Activated CD4-positive, alpha-beta T cell treated with anti-CD3 and anti-CD28 coated beads, Interleukin-2, amount 10 ng/mL, durations not matched to agents 7 days and 5 days (primary cell): ENCODE measurements at places on chromosomes 3 and 15. TPM values are rescaled to one million over a fixed set of nuclear protein-coding genes. Genes with fewer than 3 reads are reported as not detected.
A peak's percentile ranks its signal among the peaks of the same experiment; 100 is the strongest.

GRCh38 chr3:42612928-42613327 lies 12.4 kb downstream of the NKTR start:
- no peaks in the 10 kb centered on the region for H3K27me3 ChIP-seq
- peaks cover 54% of the 10 kb centered on the region for H3K4me1 ChIP-seq
- peaks cover 27% of the 10 kb centered on the region for H3K36me3 ChIP-seq
- no peak overlapping the region for H3K4me3 ChIP-seq

DNA sequence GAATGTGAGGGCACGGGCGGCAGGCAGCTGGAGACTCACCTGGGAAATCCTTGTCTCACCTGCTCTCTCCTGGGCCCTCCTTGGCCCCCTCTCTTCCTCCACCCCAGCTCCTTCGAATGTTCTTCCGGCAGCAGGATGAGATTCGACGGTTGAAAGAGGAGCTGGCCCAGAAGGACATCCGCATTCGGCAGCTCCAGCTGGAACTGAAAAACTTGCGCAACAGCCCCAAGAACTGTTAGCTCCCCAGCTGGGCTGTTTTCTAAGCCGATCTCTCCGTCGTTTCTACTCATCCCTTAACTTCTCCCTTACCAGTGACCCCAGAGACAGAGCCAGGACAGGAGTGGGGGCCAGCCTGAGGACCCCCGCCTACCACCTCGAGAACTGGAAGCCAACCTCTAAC lies 95.0 kb downstream of the ANP32A start:
- H3K4me1 ChIP-seq = no peaks in the 10 kb centered on the region
- H3K36me3 ChIP-seq = no peaks in the 10 kb centered on the region
- no peak overlapping the region for H3K4me3 ChIP-seq
- no peak for DNase-seq

GRCh38 chr15:76979331-76979925 lies 15.5 kb upstream of the PSTPIP1 start:
- H3K36me3 ChIP-seq = peaks cover 3% of the 10 kb centered on the region
- H3K27ac ChIP-seq = no peak overlapping the region
- peaks cover 42% of the 10 kb centered on the region for H3K4me1 ChIP-seq
- H3K4me3 ChIP-seq = no peak overlapping the region
- DNase-seq = no peak

The CPB1 gene
- not detected for total RNA-seq

GRCh38 chr15:49864251-49864650 lies 243.4 kb downstream of the DTWD1 start:
- no peaks in the 10 kb centered on the region for H3K4me1 ChIP-seq
- peaks cover 4% of the 10 kb centered on the region for H3K27me3 ChIP-seq
- H3K36me3 ChIP-seq = no peaks in the 10 kb centered on the region
- DNase-seq = no peak

The TRPM1 gene
- not detected for total RNA-seq

The TM6SF1 gene
- total RNA-seq = 12.5 TPM

DNA sequence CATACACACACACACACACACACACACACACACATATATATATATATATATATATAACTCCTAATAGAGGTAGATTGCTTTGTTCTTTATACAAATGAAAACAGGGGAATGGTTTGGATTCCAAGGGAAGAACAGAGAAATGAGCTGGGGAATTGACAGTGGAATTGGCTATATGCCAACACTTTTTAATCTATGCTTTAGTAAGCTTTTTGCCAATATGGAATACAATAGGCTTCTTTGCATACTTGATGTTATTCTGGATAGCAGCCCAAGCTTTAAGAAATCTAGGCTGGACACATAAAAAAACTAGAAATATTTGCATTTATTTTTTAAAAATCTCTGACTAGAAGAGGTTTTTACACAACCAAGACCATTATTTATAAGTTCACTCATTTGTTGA lies 334.2 kb upstream of the MDFIC2 start:
- H3K36me3 ChIP-seq = no peaks in the 10 kb centered on the region
- no peak overlapping the region for H3K4me3 ChIP-seq
- H3K27me3 ChIP-seq = peaks cover 2% of the 10 kb centered on the region
- H3K27ac ChIP-seq = no peak overlapping the region
- no peaks in the 10 kb centered on the region for H3K4me1 ChIP-seq
- no peak for DNase-seq

The RTP1 gene
- not detected for total RNA-seq

The AAGAB gene
- total RNA-seq = 46.7 TPM

DNA sequence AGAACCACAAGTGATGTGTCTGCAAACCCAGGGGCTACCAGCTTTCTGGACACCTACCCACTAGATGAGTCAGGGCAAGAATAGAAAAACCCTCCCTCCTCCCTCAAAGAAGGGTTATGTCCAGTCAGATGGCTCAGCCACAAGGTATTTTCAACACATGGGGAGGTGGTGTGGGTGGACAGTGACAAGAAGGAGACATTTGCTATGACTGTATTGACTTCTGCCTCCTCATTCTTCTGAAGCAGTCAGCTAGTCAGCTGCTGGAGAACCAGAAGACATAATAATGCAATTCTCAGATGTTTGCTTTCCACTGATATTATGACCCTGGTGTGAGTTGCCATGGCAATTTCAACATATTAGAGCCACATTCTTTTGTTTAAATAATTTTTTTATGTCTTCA lies 66.7 kb upstream of the GOLGA8B start:
- H3K27me3 ChIP-seq = peaks cover 21% of the 10 kb centered on the region
- H3K36me3 ChIP-seq = no peaks in the 10 kb centered on the region
- DNase-seq = no peak
- no peak overlapping the region for H3K27ac ChIP-seq
- H3K4me3 ChIP-seq = no peak overlapping the region

The CKMT1B gene
- not detected for total RNA-seq

DNA sequence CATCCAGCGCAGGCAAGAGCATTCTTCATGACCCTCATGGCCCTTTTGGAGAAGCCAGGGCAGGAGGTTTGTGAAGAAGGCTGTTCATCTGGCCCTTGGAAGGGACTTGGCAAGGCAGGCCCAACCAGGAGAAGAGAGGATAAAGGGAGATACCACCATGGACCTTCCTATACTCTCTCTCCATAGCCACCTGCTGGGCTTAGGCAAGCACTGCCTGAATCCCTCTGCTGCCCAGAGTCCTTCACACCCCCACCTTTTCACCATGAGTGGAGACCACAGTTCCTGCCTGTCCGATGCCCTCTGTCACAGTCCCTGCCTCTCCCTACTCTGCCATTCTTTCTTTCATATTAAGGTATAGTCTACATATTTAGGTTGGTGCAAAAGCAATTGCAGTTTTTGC lies 10.6 kb upstream of the SFMBT1 start:
- H3K4me1 ChIP-seq = no peaks in the 10 kb centered on the region
- no peak for DNase-seq
- no peak overlapping the region for H3K27ac ChIP-seq
- no peak overlapping the region for H3K4me3 ChIP-seq
- peaks cover 6% of the 10 kb centered on the region for H3K27me3 ChIP-seq

- DNase-seq = peak; percentile 52
- peak overlapping the region; percentile 77 for H3K27ac ChIP-seq
- H3K27me3 ChIP-seq = no peaks in the 10 kb centered on the region
- H3K36me3 ChIP-seq = peaks cover 62% of the 10 kb centered on the region
These were observed 73.8 kb downstream of the MCTP2 start for GRCh38 chr15:94305133-94305532.

The PP2D1 gene
- not detected for total RNA-seq

DNA sequence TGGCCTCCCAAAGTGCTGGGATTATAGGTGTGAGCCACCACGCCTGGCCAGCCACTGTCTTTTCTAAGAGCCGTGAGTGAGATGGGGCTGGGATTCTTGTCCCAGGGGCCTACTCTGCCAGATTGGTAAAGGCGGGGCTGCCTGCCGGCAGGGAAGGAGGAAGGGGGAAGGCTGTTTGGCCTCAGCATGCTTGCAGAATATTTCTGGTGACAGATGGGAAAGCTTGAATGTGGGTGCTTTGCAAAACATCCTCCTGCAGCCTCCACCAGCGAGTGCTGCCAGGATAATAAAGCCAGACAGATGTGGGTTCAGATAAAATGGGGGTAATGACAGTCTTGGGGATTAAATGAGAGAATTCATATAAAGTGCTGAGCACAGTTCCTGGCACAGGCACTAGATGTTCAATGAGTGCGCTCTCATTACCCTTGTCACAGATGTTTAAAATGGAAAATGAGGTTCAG lies 19.8 kb upstream of the ACOX2 start:
- H3K27me3 ChIP-seq = peaks cover 10% of the 10 kb centered on the region
- no peak for DNase-seq
- H3K36me3 ChIP-seq = no peaks in the 10 kb centered on the region
- H3K4me3 ChIP-seq = no peak overlapping the region

DNA sequence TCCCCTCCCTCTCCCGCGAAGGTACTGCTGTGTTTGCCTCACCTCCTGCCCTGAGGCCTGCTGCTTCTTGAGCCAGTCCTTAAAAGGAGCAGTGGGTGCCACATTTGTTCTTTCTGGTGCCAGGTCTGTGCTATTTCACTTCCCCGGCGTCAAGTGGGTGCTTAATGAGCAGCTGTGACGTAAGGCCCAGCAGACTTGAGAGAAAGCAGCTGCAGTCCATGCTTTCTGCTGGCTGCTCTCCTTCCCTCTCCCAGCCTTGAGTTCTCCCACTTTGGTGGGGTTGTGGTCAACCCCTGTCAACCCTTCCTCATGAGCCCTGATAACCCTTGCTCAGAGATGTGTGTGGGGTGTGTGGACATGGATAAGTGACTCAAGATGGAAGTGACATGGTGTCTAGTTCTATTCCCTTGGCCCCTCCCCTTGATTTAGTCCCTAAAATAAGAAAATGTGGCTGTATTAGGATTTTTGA lies 6.9 kb downstream of the INAFM2 start:
- H3K36me3 ChIP-seq = peaks cover 2% of the 10 kb centered on the region

The CEMIP gene
- total RNA-seq = not detected

The MKRN3 gene
- total RNA-seq = 3.4 TPM

The SCAANT1 gene
- total RNA-seq = not detected

DNA sequence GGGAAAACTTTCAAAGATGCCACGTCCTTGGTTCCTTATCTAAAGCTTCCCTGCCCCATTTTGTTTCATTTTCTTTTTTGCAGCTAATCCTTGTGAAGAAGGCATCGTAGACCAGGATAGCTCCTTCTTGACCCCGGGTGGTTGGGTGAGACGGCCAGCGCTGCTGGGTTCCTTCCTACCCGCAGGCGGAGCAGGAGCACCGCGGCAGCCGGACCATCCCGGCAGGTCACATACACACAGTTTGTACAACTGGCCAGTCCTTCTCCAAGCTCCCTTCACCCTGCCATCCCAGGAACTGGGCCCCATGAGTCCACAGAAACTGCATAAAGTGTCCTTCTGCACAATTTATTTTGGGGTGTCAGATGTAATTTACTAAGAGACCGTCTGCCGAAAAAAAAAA lies 83.9 kb downstream of the MEGF11 start:
- H3K36me3 ChIP-seq = no peaks in the 10 kb centered on the region
- no peaks in the 10 kb centered on the region for H3K4me1 ChIP-seq
- peaks cover 4% of the 10 kb centered on the region for H3K27me3 ChIP-seq
- H3K27ac ChIP-seq = no peak overlapping the region

- DNase-seq = peak; percentile 82
- peaks cover 72% of the 10 kb centered on the region for H3K4me1 ChIP-seq
- no peaks in the 10 kb centered on the region for H3K27me3 ChIP-seq
- peak overlapping the region; percentile 92 for H3K27ac ChIP-seq
- peaks cover 23% of the 10 kb centered on the region for H3K36me3 ChIP-seq
These were observed 67.6 kb downstream of the FNDC3B start for GRCh38 chr3:172106989-172107388.

DNA sequence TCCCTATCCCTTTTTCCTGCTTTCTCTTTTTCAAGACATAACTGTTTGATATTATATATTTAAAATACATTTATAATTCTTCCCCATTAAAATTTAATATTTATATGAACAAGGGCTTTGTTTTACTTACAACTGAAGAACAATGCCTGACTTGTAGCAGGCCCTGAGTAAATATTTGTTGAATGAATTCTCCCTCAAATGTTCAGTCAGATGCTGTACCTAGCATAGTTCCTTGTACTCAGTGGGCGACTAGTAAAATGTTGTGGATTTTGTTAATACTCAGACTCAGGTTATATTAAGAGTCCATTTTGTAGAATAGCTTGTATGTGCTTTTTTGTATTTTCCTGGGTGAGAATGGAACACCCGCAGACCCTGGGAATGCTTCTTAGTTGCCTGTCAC lies 69.1 kb downstream of the SEC22A start:
- DNase-seq = no peak
- H3K36me3 ChIP-seq = peaks cover 16% of the 10 kb centered on the region
- no peaks in the 10 kb centered on the region for H3K27me3 ChIP-seq
- H3K4me1 ChIP-seq = no peaks in the 10 kb centered on the region
- H3K4me3 ChIP-seq = no peak overlapping the region

- H3K27me3 ChIP-seq = no peaks in the 10 kb centered on the region
- H3K27ac ChIP-seq = peak overlapping the region; percentile 80
- H3K4me3 ChIP-seq = no peak overlapping the region
- peaks cover 70% of the 10 kb centered on the region for H3K4me1 ChIP-seq
- H3K36me3 ChIP-seq = peaks cover 3% of the 10 kb centered on the region
- no peak for DNase-seq
These were observed 10.2 kb upstream of the MAPK6 start for GRCh38 chr15:52008698-52009434.

- no peaks in the 10 kb centered on the region for H3K36me3 ChIP-seq
- H3K27ac ChIP-seq = no peak overlapping the region
- H3K4me1 ChIP-seq = no peaks in the 10 kb centered on the region
- DNase-seq = no peak
These were observed 23.9 kb upstream of the TMEM108 start for GRCh38 chr3:133014325-133014724.

The CMTM8 gene
- 6.5 TPM for total RNA-seq

GRCh38 chr3:179015551-179016020 lies 56.0 kb downstream of the ZMAT3 start:
- H3K4me3 ChIP-seq = no peak overlapping the region
- peaks cover 14% of the 10 kb centered on the region for H3K36me3 ChIP-seq
- H3K27ac ChIP-seq = peak overlapping the region; percentile 14
- H3K4me1 ChIP-seq = peaks cover 49% of the 10 kb centered on the region
- DNase-seq = peak; percentile 87

- H3K4me3 ChIP-seq = no peak overlapping the region
- no peaks in the 10 kb centered on the region for H3K27me3 ChIP-seq
- H3K27ac ChIP-seq = no peak overlapping the region
- H3K36me3 ChIP-seq = no peaks in the 10 kb centered on the region
- DNase-seq = no peak
These were observed 46.5 kb downstream of the GUCA1C start for GRCh38 chr3:108907194-108907593.

- no peaks in the 10 kb centered on the region for H3K4me1 ChIP-seq
- no peaks in the 10 kb centered on the region for H3K36me3 ChIP-seq
- peaks cover 7% of the 10 kb centered on the region for H3K27me3 ChIP-seq
- no peak for DNase-seq
These were observed 11.6 kb upstream of the CLDN18 start for GRCh38 chr3:137998121-137999042.

The ADAMTS17 gene
- total RNA-seq = 5.0 TPM

The GPR87 gene
- total RNA-seq = 0.22 TPM

- no peak for DNase-seq
- no peaks in the 10 kb centered on the region for H3K36me3 ChIP-seq
- peaks cover 10% of the 10 kb centered on the region for H3K4me1 ChIP-seq
- H3K27me3 ChIP-seq = no peaks in the 10 kb centered on the region
- H3K4me3 ChIP-seq = no peak overlapping the region
These were observed 6.7 kb upstream of the CMTM7 start for GRCh38 chr3:32384938-32385337.
